ENCODE measurements at places on chromosomes 16 and 17.

GRCh38 chr16:8621222-8621571 lies 301 bp upstream of the METTL22 start:
- no peak for DNase-seq

DNA sequence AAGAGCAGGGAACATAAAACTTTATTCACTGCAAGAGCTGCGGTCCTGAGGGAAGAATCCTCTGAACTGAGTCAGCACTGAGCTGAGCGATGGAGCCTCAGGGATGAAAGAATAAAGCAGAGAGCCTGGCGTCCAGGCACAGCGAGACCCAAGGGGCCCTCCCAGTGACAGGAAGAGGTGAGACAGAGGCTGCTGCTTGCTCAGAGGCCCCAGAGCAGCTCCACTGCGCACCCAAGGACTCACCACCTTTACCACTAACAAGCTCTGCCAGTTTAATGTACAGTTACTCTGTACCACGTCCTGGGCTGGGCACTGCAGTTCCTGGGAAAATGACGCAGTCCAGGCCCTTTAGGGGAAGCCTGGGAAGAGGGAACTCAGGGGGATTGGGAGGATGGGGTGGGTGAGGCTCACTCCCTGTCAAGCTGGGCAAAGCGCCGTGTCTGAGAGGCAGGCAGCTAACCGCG lies 5.6 kb downstream of the GFAP start:
- peak; percentile 89 for DNase-seq

DNA sequence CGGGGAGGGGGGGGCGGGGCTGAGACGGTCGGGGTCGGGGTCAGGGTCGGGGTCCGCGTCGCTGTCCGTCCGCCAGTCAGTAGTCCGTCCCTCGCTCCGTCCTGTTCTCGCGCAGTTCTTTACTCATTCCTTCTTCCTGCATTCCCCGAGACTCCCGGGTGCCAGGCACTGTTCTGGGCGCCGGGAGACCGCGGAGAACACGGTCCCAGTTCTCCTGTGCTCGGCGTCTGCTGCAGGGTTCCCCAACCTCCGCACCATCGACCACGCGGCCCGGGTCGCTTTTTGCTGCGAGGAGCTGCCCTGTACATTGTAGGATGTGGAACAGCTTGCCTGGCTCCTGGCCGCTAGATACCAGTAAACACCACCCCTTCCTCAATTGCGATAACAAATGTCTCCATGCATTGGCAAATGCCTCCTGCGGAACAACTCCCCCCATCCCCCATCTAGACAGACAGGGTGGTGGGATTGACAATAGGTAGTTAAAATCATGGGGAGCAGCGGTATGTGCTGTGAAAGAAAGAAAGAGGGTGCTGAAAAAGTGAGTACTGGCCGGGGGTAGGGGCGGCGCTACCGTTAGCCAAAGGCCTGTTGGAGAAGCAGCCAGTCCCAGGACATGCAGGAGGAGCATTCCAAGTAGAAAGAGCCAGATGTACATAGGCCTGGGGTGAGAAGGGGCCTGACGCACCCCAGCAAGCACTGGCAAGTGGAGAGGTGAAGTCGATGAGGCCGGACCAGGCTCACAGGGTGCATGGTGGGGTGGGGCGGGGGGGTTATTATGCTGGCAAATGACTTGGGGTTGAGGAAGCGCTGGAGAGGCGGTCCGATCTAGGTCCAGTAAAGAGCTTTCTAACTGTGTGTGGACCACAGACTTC lies 631 bp downstream of the TRAF7 start:
- DNase-seq: no peak

- DNase-seq: peak; percentile 61
Observed at GRCh38 chr17:37182786-37183465, 192.9 kb upstream of the C17orf78 start.

DNA sequence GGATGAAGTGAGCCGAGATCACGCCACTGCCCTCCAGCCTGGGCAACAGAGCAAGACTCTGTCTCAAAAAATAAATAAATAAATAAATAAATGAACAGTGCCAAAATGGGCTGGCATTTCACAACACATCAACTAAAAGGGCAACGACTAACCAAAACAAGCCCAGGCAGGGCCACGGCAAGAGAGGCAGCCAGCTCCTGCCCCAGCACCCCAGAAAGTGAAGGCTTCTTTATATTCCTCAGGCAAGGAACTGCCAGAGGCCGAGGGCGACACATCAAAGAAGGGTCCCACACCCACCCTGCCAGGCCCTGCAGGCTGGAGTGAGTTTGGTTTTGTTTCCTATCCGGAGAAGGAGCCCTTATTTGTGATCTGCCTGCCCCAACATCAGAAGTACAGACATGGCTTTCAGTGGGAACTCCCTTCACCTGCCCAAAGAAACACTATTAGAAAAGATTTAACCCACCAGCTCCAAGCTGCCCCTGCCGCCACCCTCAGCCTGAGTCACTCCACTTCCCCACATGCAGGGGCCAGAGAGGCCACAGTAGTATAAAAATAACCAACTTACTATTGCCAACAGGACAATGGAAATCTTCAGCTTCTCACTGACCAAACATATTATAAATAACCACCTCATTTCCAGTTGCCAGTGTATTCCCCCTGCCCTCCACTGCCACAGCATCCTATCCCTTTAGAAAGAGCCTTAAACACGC lies 8.0 kb downstream of the FBXO31 start:
- no peak for DNase-seq

- DNase-seq: no peak
Observed at GRCh38 chr17:9237661-9238301, 216.5 kb downstream of the NTN1 start.

DNA sequence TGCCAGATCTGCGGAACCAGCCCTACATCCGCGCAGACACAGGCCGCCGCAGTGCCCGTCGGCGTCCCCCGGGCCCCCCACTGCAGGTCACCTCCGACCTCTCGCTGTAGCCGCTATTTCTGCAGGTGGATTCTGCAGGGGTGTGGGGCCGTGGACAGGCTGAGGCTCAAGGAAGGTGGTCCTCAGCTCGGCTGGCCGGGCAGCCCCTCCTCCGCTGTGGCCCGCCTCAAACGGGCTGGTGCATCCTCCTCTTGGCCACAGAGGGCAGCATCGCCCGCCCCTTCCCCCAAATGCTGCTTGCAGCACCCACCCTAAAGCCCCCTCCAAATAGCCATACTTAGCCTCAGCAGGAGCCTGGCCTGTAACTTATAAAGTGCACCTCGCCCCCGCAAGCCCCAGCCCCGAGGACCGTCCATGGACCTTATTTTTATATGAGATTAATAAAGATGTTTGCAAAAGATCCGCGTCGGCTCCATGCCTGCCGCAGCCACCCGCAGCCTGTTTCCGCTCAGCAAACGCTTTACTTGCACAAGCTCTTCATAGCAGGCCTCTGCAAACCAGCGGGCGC lies 14.9 kb downstream of the SPATA32 start:
- peak; percentile 23 for DNase-seq

DNA sequence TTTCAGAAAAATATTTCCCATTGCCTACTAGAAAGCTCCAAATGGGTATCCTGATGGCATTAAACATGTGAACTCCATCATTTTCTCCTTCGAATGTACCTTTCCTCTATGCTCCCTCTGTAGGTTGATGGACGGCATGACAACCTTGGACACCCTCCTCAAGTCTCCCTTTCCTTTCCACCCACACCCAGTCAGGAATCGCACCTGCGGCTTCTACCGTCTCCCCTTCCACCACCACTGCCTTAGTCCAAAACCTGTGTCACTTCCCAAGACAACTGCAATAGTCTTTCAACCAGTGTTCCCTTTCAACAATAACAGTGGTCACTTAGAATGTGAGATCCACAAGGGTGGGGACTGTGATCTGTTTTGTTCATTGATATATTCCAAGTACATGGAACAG lies 233.1 kb upstream of the AXIN2 start:
- peak; percentile 29 for DNase-seq

DNA sequence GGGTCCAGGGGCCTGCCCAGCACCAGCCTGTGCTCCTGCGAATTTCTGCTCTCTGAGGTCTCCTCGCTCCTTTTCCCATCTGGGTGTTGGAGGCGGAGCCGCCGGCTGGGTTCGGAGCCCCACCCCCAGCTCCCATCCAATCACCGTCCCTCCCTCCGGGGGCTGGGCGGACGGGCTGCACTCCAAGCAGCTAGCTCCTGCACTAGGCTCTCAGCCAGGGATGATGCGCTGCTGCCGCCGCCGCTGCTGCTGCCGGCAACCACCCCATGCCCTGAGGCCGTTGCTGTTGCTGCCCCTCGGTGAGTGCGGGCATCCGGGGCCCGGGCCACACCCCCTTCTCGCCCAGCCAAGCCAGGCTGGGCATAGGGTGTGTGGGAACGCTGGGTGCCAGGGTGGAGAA lies at the start of gene NRN1L:
NRN1L (plus strand) TSS at position 202 of the 400 bp plus-strand sequence; CDS start at position 221, 19 bp downstream.
- peak; percentile 90 for DNase-seq

DNA sequence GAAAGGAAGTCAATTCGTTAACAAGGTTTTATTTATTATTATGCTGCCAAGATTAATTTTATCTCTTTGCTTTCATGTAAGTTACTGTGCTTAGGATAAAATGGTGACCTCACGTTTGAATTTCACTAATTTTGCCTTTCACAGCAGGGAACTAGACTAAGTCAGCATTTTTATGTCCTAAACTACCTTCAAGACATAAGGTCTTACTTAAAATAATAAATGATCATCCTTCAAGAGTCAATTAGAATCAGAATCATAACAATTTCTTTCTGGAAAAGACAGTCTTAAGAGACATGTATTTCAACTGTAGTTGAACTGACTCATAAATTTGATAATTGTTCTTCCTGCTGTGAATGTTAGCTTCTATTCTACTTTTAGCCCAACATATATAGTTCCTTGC lies 893.8 kb downstream of the KCNJ2 start:
- no peak for DNase-seq

GRCh38 chr17:30794372-30794771 lies 30.1 kb downstream of the CRLF3 start:
- no peak for DNase-seq

DNA sequence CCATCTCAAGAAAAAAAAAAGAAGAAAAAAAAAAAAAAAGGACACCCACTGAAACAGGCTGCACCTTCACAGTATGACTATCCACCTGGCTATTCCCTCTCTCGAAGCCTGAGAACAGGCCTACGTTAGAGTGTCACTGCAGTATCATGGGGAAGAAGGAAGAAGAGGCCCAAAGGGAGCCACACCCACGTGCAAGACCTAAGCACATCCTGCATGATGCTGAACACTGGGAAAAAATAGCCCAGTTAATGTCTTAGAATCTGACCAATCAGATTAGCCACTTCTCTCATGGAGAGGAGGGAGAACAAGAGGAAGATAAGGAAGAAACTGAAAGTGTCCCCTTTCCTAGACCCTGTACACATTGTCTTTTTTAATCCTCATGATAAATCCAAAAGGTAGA lies 19.5 kb upstream of the MED13 start:
- DNase-seq: no peak

DNA sequence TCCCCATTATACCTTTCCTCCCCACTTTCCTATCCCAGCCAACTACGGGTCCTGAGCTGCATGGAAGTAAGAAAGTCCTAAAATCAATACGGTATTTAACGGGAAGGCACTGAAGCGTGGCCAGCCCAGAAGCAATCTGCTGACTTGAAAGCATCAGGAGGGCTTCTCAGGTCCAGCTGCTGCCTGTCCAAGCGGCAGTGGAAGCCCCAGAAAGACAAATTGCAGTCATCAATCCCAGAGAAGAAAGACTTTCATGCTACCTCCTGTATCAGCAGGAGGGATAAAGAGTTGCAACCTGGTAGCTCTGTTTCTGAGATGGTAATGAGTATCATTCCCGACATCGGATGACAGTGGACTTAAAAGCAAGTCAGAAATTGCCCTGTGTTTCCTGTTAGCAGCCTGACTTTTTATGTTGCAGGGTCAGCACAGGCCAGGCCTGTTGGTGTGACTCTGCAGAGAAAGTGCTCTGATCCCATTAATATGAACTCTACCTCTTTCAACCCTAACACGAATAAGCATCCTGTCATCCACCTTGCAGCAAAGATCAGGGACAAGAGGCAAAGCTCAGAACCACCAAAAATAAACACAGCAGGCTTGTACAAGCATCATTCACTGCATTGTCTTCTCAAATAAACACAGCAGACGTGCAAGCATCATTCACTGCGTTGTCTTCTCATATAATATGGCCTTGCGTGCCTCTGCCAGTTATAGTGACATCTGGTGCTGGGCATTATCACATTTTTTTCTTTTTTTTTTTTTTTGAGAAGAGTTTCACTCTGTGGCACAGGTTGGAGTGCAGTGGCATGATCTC lies 358.6 kb upstream of the CDH11 start:
- DNase-seq: no peak

GRCh38 chr16:19291475-19291874 lies 5.9 kb downstream of the CLEC19A start:
- DNase-seq: peak; percentile 6

- no peak for DNase-seq
Observed at GRCh38 chr17:5809580-5810188, 225.4 kb upstream of the NLRP1 start.

- no peak for DNase-seq
Observed at GRCh38 chr16:22366889-22367288, 7.5 kb downstream of the CDR2 start.

GRCh38 chr16:82882226-82882625 lies 255.5 kb downstream of the CDH13 start:
- DNase-seq: no peak

GRCh38 chr16:27316038-27316680 lies 2.4 kb downstream of the IL4R start:
- DNase-seq: no peak

DNA sequence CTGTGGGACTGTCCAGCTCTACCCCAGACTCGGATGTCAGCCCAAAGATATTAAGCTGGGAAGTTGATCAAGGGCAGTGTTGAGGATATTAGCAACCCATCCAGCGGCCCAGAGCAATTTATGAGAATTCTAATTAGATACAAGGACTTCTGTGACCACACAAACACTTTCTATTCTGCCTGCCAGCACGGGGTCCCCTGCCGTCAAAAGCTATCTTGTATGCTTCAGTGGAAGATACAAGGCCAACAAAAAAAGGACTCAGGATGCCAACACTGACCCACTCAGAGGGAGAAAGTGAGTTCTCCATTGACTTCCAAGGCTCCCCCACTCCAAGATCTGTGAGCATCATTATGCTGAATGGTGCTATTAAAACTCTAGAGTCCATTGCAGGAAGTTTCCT lies 390.7 kb downstream of the GRIN2A start:
- DNase-seq: no peak

Data from fibroblast of skin of scalp (primary cell).